ENCODE measurements at places on chromosomes 3 and 15.

DNA sequence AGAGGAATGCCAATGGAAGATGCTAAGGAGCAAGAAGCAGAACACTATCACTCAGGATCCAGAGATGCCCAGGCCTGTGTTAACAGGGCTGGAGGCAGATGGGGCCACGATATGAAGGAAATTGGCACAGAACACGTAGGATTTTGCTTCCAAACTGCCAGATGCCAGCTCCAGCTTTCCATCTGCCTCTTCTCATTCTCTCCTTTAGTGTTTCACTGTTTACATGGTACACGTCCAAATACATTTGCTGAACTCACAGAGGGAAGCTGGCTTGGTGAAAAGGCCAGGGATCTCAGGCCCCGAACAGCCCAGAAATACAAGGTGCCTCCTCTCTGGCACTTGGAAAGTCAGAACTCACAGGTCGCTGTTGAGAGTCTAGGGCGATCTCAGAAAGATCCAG lies 187.0 kb downstream of the NTRK3 start:
- no peak for DNase-seq

- DNase-seq = peak; percentile 95
These were observed 32.3 kb upstream of the DUSP7 start for GRCh38 chr3:52088445-52089367.

DNA sequence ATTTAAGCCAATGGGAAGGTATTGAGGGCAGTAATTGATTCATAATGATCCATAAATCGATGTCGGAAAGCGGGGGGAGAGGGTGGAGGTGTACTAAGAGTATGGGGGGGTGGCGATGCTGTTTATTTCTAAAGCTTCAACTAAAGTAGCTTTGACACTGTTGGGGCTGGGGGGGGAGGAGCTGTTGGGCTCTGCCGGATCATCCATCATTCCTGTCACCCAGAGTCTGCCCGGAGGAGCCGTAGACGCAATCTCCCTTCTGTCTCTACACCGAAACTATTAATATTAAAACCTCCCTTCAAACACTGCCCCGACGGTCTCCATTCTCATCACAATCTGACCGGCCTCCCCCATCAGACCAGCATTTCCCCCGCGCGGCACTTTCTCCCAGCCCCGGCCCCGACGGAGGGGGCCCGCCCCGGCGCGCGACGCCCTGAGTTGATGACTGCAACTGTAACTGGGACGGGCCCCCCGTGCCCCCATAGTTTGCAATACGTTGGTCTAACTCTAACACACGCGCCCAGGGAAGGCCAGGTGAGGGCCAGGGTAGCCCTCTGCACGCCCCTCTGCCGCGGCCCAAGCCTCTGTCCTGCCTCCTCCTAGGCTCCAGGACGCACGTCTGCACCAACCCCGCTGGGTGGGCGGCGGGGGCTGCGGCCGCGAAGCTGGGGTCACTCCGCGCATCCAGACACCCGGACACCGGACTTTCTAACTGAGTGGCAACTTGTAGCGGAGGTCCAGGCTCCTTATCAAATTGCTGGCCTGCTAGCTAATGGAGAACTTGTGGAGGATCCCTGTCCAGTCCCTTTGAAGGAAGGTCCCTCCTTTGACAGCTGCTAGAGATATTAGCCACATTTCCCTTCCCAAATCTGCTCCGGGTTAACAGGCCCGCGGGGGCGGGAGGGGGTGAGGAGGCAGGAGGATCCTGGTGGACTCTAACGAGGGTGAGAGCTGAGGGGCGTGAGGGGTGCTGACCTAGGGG lies 212.0 kb downstream of the MEIS2 start:
- no peak for DNase-seq

- no peak for DNase-seq
These were observed 12.1 kb downstream of the KBTBD13 start for GRCh38 chr15:65088643-65089021.

DNA sequence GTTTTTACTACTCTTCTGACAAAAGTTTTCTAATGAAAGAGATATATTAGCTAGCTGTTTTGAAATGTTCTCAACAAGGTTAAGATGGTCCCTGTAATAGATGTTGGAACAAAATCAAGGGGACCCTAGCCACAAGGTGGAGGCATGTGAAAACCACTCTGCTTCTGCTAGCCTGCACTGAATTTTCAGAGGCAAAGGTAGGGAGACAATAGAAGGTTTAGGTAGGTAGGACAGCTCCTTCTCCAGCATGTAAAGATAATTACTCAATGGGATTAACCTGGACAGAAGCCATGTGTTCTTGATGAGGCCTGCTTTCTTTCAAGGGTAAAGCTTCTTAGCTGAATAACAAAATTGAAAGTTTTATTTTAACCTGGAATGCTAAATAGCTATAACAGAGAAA lies 333.5 kb downstream of the LSAMP start:
- no peak for DNase-seq

- peak; percentile 33 for DNase-seq
These were observed 188.3 kb downstream of the IL5RA start for GRCh38 chr3:2921903-2922302.

All from NB4 (cell line).